ENCODE measurements at places on chromosomes 3 and 15.

- DNase-seq = no peak
These were observed 19.6 kb upstream of the LRRK1 start for GRCh38 chr15:100899601-100900000.

DNA sequence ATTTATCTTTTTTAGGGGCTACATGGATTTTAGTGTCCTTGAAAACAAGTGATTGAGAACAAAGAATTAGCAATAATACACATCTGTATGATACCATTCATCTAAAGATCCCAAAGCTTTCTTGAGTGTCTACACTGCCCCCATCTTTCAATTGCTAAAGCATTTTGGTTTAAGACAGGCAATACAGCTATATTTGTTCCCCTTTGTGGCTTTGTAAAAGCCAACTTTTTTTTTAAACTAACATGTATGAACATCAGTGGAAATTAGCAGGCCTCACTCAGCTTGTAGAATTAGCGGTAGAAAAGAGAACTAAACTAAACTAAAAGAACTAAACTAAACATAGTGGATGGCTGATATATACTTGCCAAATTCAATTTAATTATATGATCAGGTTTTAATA, 449.6 kb downstream of the MECOM start:
- DNase-seq = no peak

DNA sequence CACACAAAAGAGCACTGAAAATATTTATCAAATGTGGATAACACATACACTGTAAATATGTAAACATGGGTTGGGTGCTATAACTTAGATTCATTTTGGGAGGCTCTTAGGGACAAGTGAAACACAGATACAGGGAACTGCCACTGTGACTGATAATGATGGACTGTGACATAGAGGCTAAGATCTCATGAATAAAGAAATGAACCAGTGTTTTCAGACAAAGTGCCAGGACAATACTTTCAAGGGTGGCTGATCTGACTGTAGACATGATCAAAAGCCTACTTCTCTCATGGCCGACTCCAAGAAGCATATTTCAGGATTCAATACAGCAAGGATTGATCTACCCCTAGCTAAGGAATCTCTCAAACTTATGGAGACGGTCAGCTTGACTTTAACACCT, 353.8 kb downstream of the FGF12 start:
- no peak for DNase-seq

- peak; percentile 60 for DNase-seq
These were observed 423 bp downstream of the TKT start for GRCh38 chr3:53255423-53255774.

GRCh38 chr3:24136624-24137310, 191.7 kb downstream of the NR1D2 start:
- no peak for DNase-seq

DNA sequence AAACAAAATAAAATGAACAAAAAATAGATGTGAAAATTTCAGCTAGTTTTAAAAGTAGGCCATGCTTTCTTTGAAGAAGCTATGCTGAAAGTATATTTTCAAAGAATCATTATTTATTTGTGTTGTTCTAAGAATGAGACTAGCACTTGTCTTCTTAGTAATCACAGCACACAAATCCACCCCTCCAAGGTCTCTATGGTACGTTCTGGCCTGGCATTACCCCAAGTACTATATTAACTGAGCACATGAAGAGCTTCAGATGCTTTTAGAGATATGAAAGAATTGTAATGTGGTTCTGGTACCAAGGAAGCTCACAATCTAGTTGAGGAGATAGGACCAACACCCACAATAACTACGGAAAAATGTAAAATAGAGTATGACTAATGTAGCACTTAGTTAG, 416.5 kb downstream of the PLCL2 start:
- DNase-seq = no peak

DNA sequence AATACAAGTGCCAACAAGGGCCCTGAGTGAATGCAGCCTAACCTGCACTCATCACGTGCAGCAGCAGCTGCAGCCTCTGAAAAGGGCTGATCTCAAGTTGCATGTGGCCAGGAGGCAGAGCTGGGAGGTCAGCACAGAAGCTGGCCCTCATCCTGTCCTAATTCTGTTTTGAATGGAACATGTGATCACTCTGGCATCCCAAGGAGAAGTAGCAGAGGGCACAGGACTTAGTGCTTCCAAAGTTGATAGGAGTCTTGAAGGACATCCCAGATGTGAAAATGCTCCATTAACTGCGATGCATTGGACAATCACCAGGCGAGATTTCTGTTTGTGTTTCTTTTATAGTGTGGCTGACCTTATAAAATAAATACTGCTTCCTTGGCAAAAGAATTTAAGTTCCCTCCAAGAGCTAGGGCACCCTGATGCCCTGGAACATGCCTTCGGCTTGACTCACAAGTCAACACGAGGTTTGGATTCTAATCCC, 31.6 kb upstream of the STAG1 start:
- no peak for DNase-seq

GRCh38 chr3:17307887-17308286, 423.1 kb downstream of the PLCL2 start:
- no peak for DNase-seq

- no peak for DNase-seq
These were observed 3.7 kb downstream of the SLCO3A1 start for GRCh38 chr15:91857224-91857585.

GRCh38 chr3:95750097-95750496, 1064.3 kb upstream of the EPHA6 start:
- no peak for DNase-seq

Data from astrocyte of the hippocampus (primary cell).